A375 (cell line): ENCODE measurements at places on chromosomes 13 and 19. TPM values are rescaled to one million over a fixed set of nuclear protein-coding genes. Genes with fewer than 3 reads are reported as not detected.

The CGB1 gene
- total RNA-seq = not detected in 2 replicates

The FAM124A gene
- 0.24 and 0.57 TPM in 2 replicates for total RNA-seq

The CACNG8 gene
- total RNA-seq = 2.3 and 2.6 TPM in 2 replicates

The PALM3 gene
- total RNA-seq = 1.1 TPM in 2 replicates

The CALR3 gene
- 0.23 TPM in 1 of 2 replicates, not detected in the other for total RNA-seq
